Nephron progenitor cell (in vitro differentiated cells): ENCODE measurements at places on chromosomes 7 and 10.

GRCh38 chr10:73209705-73210104 is 37.4 kb downstream of the DNAJC9 start:
- DNase-seq: no peak

DNA sequence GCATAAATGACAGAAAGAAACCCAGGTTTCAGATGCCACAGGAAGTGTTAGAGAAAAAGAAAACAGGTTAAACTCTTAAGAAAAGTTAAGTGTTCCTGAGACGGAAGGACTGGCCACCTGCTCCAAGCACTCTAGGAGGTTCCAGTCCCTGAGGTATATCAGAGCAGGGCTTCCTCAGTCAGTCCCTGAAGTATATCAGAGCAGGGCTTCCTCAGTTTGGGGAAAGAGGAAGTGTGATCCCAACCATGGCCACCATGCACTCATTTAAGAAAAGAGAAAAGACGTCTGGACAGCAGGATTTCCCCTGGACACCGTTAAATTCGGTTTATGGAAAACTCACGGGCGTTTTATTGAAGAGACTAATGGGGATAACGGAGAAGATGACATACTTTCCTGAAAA is 133.4 kb upstream of the PFKP start:
- no peak for DNase-seq

GRCh38 chr7:142327628-142328405 is 70.0 kb upstream of the PRSS58 start:
- peak; percentile 41 for DNase-seq

DNA sequence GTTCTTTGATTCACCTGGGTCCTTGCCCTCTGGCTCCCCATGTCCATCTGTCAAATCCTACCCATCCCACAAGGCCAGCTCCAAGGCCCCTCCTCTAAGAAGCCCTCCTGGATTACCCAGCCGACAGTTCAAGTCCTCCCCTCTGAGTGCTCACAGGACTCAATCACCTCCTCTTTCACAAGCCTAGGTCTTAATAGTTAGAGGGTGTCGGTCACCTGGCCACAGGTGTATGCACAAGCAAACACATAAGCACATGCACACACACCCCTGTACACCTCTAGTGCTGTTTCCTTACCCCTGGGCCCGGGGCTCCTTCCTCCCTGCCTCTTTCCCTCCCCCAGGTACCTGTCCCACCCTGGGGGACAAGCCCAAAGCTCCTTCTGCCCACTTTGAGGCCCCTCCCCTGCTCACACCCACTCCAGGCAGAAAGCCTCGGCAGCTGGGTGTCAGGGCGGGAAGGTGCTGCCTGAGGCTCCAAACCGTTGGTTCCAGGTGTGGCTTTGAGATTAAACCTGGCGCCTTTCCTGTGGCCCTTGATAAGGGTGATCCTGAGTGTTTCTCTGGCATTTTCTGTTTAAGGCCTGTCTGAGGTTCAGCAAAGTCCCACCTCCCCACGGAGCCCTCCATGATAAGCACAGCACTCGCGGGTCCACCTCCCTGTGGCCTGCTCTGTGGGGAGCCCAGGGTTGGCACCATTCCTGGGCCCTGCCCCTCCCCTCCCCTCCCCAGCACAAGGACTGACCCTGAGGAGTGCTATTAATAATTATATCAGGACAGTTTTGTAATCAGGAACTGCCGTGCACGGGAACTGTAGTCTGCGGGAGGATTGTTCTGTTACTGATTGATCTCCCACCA is 14.6 kb upstream of the AQP1 start:
- no peak for DNase-seq

DNA sequence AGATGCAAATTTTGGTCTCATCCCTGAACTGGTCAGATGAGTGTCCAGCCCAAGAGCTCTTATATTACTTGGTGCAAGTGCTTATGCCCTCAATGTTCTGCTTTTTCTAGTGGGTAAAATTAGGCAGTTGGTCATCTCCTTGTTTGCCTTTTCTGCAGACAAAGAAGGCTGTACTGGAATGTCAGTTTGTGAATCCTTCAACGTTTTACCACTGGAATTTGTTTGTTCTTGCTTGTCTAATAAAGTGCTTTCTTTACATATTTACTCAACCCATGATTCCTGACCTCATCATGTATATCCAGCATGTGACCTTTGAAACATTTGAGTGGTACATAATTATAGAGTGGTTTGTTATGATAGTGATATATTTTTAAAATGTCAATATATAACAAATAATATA is 232.2 kb upstream of the TEX47 start:
- no peak for DNase-seq

- no peak for DNase-seq
Measured at GRCh38 chr7:55431898-55432297, 66.8 kb downstream of the LANCL2 start.

DNA sequence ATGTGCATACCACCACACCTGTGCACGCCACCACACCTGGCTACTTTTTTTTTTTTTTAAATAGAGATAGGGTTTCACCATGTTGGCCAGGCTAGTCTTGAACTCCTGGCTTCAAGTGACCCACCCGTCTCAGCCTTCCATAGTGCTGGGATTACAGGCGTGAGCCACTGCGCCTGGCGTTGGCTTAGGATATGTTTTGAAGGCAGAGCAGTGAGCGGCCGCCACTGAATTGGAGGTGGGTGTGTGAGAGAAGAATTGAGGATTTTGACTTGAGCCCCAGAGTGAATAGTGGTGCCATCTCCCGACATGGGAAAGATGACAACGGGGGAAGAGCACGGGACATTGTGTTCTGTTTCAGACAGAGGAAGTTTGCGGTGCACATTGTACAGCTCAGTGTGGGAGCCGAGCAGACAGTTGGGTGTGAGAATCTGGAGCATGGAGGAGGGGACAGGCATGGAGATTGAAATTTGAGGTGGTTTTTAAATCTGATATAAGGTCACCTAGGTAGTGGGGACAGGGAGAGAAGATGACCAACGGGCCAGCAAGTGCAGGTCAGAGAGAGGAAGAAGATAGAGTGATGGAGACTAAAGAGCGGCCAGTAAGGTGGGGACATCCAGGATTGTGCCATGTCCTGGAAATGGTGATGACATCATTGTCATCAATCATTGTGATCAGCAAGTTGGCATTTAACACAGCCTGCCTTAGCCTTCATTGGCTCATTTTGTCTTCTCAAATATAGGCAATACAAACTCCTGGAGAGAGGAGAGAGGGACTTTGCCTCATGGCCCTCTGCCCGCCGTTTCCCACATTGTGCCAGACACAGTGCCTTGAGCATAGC is 35.8 kb downstream of the VWA2 start:
- no peak for DNase-seq

DNA sequence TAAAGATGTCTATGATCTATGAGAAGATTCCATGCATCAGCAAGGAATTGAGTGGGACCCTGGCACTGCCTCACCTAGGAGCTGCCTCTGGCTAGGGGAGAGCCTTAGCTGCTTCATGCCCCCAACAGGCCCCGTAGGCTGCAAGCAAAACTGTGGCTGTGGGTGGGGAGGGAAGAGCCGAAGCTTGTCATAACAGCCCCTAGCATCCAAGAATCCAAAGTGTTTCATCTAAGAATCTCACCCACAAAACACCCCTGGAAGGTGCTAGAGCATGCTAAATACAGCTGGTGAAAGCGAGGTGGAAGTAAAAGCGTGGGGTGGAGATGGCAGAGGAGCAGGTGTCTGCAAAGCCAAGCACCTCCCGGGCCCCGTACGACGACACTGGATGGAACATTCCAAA is 87.5 kb upstream of the C1QL3 start:
- DNase-seq: no peak
